ENCODE measurements at places on chromosomes 6 and 20.

DNA sequence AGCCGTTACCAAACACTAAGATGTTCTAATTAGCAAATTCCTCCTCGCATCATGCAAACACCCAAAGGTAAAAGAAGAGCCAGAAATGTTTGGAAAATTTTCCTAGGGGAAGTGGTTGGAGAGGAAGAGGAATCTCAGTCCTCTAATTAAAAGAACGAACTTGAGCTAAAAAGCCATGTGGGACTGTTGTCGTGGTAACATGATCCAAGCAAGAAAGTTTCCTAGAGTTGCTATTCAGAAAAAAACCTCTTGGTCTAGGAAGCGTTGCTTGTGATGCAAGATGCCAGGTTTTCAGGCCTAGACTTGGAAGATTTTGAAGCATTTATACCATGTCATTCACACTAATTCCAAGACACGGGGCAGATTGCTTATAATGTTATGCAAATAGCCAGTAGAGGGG is 106.8 kb upstream of the DOK5 start:
- no peak for DNase-seq

DNA sequence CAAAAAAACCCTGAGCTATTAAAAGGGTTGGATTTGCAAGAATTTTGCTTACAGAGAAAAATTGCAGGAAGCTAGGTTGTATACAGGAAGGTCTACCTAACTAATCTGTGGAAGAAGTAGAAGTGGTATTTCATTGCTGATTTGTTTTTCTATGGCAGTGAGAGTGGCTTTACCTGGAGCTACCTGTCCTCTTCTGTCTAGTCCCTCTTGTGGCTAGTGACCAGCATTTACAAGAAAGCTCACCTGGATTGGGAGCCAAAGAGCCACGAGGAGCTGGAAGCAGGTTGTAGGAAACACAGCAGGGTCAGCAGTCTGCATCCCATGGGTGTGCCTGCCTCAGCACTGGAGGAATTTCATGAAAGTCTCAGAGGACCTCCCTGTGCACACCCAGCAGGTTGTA is 120.3 kb upstream of the RALGAPA2 start:
- DNase-seq, result no peak

- DNase-seq, result no peak
These were observed 2.1 kb upstream of the LIME1 start for GRCh38 chr20:63734111-63734945.

DNA sequence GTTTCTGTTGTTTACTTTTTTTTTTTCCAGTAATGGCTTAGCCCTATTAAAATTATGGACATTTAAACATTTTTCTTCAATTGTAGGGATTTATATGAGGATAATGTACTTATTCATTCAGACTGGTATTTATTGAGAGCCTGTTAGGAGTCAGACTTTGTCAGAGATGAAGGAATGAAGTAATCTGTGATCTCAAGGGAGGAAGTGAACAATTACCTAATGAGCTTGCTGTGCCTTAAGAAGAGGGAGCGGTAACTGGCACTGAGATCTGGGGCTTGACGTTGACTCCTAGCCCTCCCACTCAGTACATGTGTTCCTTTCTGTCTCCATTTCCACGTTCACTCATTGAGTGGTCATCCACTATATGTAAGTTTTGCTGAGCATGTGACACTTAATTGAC is 12.6 kb downstream of the AFDN start:
- DNase-seq, result no peak

GRCh38 chr6:138113588-138114210 is 6.5 kb upstream of the PERP start:
- DNase-seq, result no peak

GRCh38 chr20:1072258-1072657 is 46.1 kb upstream of the PSMF1 start:
- no peak for DNase-seq

DNA sequence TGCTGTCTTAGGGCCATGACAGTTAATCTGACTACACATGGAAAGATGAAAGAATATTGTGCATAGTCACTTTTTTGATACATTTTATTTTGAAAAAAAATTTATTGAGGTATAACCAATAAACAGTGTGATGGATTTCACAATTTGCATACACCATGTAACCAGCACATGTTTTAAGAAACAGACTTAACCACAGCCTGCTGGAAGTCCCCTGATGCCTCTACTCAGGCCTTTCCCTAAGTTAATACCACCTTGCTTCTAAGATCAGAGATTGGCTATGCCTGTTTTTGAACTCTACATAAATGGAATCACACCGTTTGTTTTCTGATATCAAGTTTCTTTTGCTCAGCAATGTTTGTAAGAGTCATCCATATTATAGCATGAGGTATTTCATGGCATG is 136.3 kb downstream of the CFAP61 start:
- no peak for DNase-seq

- no peak for DNase-seq
These were observed 134.4 kb upstream of the CST7 start for GRCh38 chr20:24814556-24815195.

GRCh38 chr20:50085481-50086365 is 27.2 kb downstream of the UBE2V1 start:
- peak; percentile 56 for DNase-seq

DNA sequence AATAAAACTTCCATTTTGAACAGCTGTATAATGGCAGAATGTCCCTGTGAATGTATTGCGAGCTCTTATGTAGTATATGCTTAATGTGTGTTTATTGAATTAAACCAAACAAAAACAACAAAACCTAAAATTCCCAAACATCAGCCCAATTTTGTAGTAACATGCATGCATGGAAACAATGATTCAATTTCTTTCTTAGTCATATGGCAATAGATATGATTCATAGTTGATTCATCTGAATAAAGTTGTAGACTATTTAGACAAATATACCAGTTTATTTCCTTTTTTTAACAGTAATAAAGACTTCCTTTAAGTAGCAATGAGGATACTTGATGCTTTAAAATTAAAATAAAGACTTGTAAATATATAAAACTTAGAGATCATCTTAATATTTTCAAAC is 670.6 kb downstream of the CD109 start:
- DNase-seq, result no peak

DNA sequence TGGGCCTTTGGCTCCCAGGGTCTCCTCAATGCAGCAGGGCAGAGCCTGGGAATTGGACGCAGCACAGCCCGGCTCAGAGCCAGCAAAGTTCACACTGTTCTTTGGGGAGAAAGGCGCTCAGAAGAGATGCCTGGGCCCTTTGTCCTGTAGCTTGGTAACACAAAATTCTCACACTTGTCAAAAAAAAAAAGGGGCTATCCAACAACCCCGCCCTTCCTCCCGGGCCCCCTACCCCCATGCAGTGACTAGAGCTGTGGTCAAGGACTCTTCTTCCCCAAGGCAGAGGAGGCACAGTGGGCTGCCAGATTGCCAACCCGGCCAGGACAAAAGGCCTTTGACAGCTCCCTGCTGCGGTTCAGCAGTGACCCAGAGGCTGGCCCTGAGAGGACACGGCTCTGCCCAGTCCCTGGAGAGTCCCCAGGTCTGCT is 2.0 kb downstream of the NKAIN4 start:
- no peak for DNase-seq

GRCh38 chr6:144634371-144634770 is 349.2 kb downstream of the UTRN start:
- DNase-seq, result no peak

DNA sequence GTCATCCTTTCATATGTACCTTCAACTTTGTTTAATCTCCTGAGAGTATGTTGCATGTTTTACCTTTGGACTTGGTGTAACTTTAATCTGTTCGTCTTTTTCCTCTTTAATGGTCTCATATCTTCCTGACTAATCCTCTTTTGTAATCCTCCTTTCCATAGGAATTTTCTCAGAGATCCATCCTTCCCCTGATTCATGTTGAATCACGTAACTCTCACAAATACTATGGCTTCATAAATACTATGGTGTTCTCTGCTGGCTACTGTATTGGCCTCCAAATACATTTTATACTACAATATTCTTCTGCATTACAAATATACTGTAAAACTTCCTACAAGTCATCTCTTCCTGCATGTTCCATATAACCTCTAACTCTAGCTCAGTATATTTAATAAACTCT is 317.7 kb upstream of the ADGRB3 start:
- no peak for DNase-seq

DNA sequence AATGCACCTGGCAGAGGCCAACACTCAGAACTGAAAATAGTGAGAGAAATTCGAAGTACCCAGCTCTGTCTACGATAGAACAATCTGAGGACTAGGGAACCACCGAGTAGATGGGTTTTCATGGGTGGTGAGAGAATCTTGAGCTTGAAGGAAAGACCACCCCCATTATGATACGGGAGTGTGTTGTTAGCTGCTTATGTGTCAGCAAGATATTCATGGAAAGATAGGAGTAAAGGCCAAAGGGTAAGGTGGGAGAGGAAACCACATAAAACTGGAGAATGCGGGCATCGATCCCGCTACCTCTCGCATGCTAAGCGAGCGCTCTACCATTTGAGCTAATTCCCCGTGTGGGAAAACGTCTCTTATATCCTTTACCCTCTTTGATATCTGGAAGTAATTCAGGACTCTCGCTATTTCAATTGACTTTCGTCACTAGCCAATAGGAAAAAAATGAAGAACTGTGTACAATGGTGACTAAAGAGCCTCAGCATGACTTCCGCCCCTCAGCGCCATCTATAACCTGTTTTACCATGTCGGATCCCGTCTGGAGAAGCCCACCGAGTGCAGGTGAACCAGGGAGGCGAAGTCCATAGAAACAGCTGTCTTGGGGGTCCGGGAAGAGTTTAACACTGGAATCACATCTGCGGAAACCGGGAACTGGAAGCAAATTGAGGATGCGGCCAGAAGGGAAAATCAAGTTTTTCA is 25.0 kb upstream of the ABT1 start:
- DNase-seq, result peak; percentile 30

DNA sequence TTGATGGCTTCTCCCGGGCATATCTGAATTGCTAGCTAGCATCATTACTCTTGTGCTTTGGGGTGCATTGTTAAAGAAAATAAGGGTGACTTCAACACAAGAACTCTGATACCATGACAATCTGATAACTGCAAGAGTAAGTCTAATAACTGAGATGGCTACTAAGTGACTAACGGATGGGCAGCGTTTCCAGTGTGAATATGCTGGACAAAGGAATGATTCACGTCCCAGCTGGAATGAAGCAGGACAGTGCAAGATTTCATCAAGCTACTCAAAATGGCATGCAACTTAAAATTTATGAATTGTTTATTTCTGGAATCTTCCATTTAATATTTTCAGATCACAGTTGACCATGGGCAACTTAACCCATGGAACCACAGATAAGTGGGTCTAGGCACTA is 31.7 kb downstream of the MOXD1 start:
- DNase-seq, result no peak

DNA sequence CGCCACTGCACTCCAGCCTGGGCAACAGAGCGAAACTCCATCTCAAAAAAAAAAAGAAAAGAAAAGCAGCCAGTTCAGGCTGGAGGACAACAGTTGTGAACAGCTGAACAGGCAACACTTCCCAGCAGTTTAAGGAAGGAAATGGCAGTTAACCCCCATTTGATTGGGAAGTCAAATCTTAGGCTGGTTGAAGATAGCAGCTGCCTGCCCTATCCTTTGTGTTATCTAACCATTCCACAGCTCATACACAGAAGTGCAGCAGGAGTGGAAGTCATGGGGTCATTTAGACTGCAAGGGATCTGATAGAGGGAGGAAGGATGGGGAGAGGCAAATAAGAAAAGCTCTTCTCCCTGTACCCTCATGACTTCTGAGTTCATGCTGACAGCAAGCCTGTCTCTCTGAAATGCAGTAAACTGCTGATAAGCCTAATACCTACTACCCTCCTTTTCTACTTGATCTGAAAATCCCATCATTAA is 35.3 kb downstream of the KCTD20 start:
- no peak for DNase-seq

DNA sequence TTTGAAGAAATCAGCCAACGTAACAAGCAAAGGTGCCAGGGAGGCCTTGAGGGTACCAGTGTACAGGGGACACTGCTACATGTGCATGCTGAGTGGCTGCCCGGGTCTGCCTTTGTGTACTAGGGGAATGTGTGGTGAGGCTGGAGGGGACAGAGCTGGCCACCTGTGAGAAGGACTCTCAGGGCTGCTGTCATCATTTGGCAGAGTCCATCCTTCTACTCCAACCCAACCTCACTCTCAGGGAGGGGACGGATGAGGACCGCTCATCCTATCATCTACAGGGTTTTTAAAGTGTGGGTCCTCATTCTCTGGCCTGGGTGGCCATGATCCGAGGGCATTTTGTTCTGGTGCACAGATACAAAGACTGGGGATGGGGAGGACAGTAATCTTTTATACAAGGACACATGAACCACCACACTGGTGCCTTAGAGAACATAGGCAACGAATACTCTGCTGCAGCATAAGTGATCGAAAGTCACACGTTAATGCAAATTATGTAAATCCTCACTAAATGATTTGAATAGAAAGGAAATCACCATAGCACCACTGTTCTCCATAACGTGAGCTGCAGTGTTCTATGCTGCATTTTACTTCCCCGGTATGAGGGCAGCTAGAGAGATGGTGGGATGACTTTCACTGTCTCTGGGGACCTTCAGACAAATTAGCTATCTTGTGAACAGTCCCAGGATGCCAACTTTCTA is 181.4 kb downstream of the GMPR start:
- no peak for DNase-seq

DNA sequence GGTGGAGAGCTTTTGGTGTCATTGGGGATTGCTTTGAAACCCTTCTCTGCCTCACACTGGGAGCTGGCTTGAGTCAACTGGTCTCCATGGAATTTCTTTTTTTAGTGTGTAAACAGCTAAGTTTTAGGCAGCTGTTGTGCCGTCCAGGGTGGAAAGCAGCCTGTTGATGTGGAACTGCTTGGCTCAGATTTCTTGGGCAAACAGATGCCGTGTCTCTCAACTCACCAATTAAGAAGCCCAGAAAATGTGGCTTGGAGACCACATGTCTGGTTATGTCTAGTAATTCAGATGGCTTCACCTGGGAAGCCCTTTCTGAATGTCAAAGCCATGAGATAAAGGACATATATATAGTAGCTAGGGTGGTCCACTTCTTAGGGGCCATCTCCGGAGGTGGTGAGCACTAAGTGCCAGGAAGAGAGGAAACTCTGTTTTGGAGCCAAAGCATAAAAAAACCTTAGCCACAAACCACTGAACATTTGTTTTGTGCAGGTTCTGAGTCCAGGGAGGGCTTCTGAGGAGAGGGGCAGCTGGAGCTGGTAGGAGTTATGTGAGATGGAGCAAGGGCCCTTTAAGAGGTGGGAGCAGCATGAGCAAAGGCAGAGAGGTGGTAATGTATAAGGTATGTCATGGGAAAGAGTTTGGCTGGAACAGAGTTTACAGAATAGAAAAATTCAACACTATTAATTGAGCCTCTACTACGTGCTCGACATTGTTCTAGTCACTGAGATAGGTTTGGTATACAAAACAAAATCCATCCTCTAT is 31.2 kb downstream of the SRSF3 start:
- no peak for DNase-seq

DNA sequence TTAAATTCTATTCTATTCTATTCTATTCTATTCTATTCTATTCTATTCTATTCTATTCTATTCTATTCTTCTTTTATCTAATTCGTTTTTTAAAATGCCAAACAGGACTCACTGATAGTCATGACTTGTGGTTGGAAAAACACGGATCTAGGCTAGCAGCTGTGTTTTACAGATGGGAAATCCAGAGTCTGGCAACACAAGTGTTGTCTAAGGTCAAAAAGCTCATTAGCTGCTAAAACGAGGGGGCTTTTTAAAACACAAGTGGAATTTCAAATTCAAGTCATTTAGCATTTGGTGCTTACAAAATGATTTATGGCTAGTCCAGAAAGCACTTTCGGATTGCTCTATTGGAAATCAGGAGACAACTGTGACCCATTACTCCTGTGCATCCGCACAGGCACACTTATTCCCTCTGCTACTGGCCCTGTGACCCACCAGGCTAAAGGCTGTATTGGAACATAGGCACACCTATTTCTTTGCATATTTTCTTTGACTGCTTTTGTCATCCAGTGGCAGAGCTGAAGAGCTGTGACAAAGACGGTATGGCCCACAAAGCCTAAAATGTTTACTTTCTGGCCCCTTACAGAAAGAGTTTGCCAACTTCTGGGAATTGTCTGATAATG is 17.8 kb upstream of the MLIP start:
- no peak for DNase-seq

Data from activated CD4-positive, alpha-beta T cell treated with anti-CD3 and anti-CD28 coated beads, Interleukin-2, amount 10 ng/mL, durations not matched to agents 7 days and 5 days (primary cell).